ENCODE measurements at places on chromosomes 1 and 21. TPM values are rescaled to one million over a fixed set of nuclear protein-coding genes. Genes with fewer than 3 reads are reported as not detected.

Gene CALML6
- total RNA-seq = 1.9 TPM

Gene OR2L2
- total RNA-seq = 0.23 TPM

- no peak overlapping the region for H3K4me3 ChIP-seq
- H3K4me1 ChIP-seq = peaks cover 5% of the 10 kb centered on the region
- no peaks in the 10 kb centered on the region for H3K36me3 ChIP-seq
- no peak overlapping the region for H3K27ac ChIP-seq
- H3K27me3 ChIP-seq = no peaks in the 10 kb centered on the region
Measured at GRCh38 chr1:71565262-71565661, 484.4 kb upstream of the ZRANB2 start.

DNA sequence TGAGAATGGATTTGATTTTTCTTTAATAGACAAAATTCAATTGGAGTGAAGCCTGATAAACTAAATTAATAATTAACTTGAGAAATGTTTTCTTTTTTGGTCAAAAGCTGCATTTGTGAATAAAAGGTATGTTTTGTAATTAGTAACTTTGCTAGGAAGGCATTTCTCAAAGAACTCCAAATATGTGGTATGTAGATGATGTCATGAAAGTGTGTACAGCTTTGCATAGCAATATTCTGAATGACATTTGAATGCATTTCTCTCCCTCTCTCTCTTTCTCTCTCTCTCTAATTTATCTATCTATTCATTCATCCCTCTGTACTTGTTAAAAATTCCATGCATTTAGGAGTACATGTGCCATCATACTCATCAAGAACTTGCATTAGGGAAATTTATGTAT is 109.1 kb upstream of the ADAMTS5 start:
- peaks cover 20% of the 10 kb centered on the region for H3K4me1 ChIP-seq
- H3K36me3 ChIP-seq = no peaks in the 10 kb centered on the region
- H3K27ac ChIP-seq = no peak overlapping the region

DNA sequence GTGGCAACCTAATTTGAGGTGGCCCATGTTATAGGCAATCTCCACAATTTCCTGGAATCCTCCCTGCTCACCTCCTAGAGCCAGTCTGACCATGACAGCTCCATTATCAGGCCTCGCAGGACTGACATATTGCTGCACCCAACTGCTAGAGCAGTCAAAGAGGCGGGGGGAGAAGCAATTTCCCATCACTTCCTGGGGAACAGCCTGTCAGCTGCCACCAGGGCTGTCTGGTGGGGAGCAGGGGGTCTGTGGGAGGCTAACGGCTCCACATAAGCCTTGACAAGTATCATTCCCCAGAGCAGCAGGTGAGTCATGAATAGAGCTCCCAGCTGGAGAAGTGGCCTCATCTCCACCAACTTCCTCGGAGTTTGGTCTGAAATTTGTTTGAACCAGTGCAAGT is 322.9 kb downstream of the MATN1 start:
- peaks cover 7% of the 10 kb centered on the region for H3K27me3 ChIP-seq
- H3K36me3 ChIP-seq = no peaks in the 10 kb centered on the region
- H3K4me1 ChIP-seq = peaks cover 9% of the 10 kb centered on the region
- DNase-seq = no peak

DNA sequence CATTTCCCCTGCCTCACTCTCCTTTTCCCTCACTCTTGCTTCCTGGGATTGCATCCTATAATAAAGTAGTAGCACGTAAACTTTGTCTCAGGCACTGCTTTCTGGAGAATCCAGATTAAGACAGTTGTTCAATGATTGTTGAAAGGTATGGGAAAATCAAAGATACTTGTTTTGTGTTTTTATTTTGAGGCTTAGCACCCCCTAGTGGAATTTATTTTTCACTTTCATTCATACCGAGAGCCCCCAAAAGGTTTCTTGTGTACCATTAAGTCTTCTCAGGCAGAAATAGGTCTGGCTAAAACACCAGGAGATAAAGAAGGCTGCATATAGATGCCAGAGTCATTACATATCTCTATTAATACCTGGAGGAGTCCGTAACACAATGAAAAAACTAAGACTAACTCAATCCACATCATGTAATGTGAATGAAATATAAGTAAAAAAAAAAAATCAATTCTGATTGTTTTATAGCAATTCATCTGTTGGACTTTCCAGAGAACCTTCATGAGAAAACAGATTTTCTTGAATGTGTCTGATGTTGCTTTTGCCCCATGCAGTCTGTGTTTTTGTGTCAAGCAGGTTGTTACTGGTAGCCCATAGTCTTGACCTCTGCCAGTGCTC is 103.5 kb downstream of the RPE65 start:
- peaks cover 1% of the 10 kb centered on the region for H3K4me1 ChIP-seq
- H3K36me3 ChIP-seq = no peaks in the 10 kb centered on the region
- H3K27ac ChIP-seq = no peak overlapping the region
- no peak for DNase-seq

GRCh38 chr1:4207842-4208692 is 308.0 kb upstream of the C1orf174 start:
- no peaks in the 10 kb centered on the region for H3K36me3 ChIP-seq
- peaks cover 2% of the 10 kb centered on the region for H3K27me3 ChIP-seq
- DNase-seq = no peak
- no peak overlapping the region for H3K27ac ChIP-seq
- no peak overlapping the region for H3K4me3 ChIP-seq

DNA sequence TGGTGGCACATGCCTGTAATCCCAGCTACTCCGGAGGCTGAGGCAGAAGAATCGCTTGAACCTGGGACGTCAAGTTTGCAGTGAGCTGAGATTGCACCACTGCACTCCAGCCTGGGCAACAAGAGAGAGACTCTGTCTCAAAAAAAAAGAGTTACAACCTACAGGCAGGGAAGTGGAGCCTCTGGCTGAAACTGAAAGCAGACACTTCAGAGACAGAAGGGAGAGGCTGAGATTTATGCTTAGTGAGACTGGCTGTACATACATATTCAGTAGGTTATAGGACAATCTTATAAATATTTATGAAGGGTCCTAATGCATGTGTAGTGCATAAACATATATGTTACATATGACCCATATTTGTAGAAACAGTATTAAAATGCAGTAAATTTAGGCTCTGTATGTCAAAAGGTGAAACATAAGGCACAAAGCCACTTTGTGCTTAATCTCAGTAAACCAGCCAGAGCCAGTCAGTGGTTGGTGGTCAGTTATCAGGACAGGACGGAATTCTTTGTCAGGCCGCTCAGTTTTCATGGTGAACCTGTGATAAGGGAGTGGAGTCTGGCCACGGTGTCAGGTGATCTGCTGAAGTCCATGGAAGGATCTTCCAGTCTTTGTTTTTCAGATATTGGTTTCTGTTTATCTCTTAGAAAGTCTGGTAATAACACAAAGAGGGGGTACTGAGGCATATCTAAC is 13.7 kb downstream of the RHEX start:
- no peaks in the 10 kb centered on the region for H3K4me1 ChIP-seq
- no peak overlapping the region for H3K27ac ChIP-seq
- H3K27me3 ChIP-seq = peaks cover 2% of the 10 kb centered on the region
- peaks cover 7% of the 10 kb centered on the region for H3K36me3 ChIP-seq
- no peak for DNase-seq
- H3K4me3 ChIP-seq = no peak overlapping the region
